CD4-positive, alpha-beta T cell treated with Interleukin-4 for 1 hour (primary cell): ENCODE measurements at places on chromosomes 7 and 10.

DNA sequence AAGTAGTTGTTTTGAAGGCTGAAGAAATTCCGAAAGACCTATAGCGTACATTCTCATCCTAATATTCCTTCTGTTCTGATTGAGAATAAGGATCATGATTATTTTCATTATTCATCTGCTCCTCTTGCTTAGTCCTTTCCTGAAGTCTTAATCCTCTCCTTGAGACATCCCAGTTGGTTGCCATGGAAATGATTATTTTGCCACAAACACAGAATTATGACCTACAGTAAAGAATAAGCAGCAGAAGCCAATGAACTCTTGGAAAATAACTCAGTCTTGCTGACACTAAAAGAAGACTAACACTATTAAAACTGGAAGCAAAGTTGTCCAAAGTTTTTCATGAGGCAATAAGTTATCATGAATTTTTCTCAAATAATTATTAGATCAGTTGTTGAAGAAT is 47.8 kb upstream of the JAZF1 start:
- DNase-seq = no peak

DNA sequence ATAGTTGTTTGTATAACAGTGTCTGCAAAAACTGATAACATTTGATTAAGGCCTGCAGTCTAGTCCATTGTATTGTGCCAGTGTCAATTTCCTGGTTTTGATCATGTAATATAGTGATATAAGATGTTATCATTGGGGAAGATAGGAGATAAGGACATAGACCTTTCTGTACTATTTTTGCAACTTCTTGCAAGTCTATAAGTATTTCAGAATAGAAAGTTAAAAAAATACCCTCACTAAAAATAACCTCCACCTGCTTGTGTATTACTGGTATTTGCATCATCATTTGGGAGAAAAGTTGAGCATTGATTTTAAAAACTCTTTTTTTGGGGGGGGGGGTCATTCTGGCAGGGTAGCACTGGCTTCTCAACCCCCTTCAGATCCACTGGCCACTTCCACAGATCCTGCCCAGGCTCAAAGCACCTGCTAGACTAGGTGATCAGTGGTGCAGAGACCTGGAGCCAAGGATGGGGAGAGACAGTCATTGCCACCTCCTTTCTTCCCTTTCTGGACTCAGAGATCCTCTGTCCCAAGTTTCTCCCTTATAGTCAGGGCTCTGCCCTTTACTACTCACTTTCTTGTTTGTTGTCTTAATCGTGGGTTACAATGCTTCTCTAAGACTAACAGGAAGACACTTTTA is 103.0 kb downstream of the RBM20 start:
- DNase-seq = no peak

GRCh38 chr7:22900101-22900500 is 77.5 kb upstream of the TOMM7 start:
- DNase-seq = no peak

DNA sequence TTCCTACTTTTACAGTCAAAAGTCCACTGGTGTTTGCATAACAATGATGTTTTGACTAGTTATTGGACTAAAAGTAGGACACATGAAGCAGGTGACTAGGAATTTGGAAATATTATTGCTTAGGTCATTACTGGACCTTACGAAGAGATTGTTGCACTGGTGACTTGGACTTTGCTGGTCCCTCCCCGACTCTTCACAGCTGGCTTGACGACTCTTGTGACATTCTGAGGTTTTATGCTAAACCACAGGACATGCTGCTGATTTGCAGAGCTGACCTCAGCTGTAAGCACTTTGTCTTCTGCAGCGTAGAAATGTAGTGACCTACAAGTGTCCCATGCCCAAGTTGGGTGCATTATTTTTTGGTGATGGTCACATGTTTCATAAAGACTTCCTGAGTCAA is 21.9 kb downstream of the PCBD1 start:
- DNase-seq = peak; percentile 29

GRCh38 chr7:21704359-21704758 is 161.5 kb downstream of the DNAH11 start:
- no peak for DNase-seq

DNA sequence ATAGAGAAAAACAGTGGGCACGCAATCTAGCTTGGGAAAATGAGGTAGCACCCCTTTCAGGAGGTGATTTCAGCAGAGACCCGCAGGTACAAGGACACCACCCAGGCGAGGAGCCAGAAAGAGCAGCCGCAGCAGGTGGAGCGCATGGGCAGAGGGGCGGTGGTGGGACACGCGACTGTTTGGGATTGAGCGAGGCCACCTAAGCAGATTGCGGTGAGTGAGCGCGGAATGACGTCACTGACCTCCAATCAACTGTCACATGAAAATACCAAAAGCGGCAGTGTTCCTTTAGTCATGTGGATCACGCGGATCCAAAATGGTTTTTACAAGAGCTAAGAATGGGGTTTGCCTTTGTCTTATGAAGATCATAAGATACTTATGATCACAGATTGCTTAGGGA is 40.2 kb upstream of the SLC26A3 start:
- no peak for DNase-seq

- DNase-seq = no peak
Measured at GRCh38 chr10:64365663-64366062, 844.5 kb downstream of the REEP3 start.

- DNase-seq = no peak
Measured at GRCh38 chr7:91837397-91838070, 43.0 kb downstream of the MTERF1 start.

- no peak for DNase-seq
Measured at GRCh38 chr10:14926061-14926470, 27.8 kb downstream of the DCLRE1C start.

- DNase-seq = no peak
Measured at GRCh38 chr7:148286150-148286549, 304.4 kb upstream of the C7orf33 start.

- no peak for DNase-seq
Measured at GRCh38 chr7:155797262-155798250, 14.7 kb downstream of the SHH start.

- DNase-seq = no peak
Measured at GRCh38 chr10:79354141-79354540, 6.9 kb downstream of the PPIF start.

DNA sequence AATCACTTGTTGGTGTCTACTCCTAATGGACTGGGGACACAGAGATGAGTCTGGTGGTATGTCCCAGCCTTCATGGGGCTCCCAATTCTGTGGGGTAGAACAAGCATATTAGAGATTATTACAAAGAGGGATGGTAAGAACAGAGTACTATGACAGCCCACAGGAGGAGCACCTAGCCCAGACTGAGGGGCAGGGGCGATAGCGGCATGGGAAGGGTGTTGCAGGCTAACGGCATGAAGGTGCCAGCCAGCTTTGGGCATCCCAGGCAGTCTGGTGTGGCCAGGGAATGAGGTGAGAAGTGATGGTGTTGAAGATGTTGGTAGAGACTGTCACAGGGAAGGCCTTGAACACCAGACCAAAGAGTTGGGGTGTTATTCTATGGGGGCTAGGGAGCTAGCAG is 280.0 kb downstream of the RPS24 start:
- DNase-seq = no peak

DNA sequence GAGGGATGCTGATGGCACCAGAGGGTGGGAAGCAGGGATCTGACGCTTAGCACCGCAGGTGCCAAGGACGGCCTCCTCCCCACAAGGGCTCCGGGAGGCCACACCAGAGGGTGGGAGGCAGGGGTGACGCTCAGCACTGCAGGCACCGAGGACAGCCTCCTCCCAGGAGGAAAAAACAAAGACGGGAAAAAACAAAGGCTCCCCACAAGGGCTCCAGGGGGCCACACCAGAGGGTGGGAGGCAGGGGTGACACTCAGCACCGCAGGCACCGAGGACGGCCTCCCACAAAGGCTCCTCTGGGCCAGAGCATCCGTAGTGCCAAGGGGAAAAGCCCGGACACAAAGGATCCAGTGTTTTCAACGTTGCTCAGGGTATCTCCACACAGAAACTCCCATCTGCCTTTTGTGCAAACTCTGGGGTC is 25.6 kb downstream of the DIP2C start:
- DNase-seq = no peak

- DNase-seq = no peak
Measured at GRCh38 chr7:130390486-130390885, 10.2 kb downstream of the CPA1 start.

DNA sequence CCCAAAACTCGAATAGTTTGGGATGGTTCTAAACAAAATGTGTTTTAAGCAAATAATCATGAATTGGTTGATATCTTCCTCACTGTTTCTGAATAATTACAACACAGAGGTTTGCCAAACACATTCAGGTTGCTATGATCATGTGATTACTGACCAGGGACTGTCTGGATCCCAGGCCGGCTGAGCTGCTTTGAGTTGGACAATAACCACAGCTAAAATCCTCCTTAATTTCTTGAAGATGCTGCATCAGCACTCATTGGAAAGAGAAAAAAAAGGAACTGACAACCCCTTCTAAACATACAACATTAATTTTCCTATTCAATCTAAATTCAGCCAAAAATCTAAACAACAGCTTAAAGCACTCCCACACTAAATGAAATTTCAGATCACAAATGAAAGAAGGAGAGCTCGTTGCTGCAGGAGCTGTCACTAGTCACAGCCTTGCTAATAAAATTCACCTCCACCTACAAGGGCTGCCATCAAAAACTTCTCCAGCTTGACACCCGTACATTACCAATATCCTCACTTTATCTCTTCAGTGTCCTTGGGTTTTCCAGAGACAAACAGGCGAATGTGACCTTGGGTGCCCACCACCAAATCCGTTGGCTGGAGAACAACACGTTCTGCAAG is 560.2 kb downstream of the KCNMA1 start:
- DNase-seq = no peak

DNA sequence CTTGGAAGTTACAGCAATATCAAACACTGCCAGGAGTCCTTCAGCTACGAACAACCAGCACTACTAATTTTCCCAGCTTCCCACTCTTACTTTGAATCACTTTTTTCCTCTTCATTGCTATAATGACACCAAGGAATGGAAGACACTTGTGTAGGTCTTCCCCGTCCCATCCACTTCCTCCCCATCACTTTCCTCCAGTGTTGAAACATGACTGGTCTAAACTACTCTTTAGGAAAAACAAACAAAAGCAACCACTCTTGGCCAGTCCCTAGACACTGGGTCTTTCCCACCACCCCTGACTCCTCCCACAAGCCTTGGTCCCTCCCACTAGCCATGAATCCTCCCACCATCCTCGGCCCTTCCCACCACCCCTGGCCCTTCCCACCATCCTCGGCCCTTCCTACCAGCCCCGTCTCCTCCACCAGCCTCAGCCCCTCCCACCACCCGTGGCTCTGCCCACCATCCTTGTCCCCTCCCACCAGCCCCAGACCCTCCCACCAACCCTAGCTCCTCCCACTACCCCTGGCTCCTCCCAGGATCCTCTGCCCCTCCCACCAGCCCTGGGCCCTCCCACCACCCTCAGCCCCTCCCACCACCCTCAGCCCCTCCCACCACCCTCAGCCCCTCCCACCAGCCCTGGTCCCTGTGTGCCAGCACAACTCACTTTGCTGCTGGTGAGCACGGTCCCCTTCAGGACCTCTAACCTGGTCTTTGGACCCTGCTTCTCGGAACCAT is 68.5 kb downstream of the CXCL12 start:
- peak; percentile 24 for DNase-seq

DNA sequence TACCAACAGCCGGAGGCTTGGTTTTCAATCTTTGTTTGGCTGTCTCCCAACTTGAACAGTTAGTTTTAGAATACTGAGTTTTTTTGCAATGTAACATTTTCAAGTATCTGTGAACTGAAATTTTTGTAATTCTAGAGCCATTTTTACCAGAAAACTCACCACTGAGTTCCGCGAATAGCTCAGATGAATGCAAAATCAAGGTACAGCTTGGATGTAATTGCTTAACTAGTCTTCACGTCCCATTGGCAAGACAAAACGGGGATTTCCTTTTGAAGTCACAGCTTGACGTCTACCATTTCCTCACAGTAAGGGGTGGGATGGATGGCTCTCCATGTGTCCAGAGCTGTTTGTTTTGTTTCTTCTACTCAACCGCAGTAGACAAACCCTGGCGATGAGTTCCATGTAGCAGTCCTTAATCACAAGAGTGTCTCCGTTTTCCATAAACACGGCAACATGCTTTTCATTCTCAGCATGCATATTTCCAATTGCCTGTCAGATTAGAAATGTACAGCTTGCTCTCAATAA is 55.8 kb upstream of the FGFR2 start:
- DNase-seq = no peak

DNA sequence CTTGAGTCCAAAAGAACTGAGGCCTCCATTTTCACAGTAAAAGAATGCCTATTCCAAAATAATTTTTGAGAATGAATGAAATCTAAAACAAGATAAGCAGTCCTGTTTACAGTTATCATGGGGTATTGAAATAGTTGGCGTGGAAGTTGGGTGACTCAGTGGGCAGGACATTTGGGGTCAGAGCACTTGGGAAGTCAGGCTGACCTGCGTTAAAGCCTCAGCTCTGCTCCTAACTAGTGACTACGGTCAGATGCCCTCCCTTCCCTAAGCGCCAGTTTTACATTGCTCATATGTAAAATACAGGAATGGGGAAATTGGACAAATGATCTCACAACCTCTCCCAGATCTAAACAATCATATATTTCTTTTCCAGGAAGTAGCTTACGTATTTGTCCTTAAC is 2.3 kb upstream of the PAPSS2 start:
- peak; percentile 7 for DNase-seq

GRCh38 chr10:113427236-113427735 is 125.6 kb upstream of the HABP2 start:
- no peak for DNase-seq

DNA sequence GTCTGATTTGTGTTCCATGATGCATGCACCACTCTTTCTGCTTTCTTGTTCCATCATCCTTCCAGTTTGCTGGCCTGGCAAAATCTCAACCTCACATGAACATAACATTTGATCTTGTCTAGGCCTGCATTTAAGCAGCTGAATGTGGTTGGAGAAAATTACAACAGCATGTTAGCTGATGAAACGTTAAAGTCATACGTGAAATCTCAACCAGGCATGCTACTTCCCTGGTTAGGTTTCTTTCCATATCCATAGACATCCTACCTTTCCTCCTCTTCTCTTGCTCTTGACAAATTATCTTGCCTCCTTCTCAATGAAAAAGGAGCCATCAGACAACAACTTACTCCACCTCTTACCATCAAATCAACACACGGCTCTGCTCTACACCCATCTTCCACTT is 153.6 kb downstream of the C1GALT1 start:
- DNase-seq = no peak

GRCh38 chr7:12909483-12909882 is 222.1 kb downstream of the ARL4A start:
- DNase-seq = no peak

DNA sequence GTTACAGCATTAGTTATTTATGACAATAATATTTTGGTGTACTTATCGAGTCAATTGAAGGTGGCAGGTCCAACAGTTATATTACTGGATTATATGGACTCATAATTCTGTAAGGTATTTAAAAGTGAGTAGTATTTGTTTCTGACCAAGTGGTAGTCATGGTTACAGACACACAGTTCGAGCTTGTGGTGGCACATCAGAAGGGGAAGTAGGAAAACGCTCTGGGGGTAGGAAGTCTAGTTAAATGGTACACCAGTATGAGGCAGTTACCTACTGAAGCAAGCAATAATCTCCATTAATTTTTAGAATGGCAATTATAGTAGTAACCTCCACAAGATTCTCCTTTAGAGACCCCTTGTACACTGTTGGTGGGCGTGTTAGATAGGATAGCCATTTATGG is 541.2 kb downstream of the ETV1 start:
- no peak for DNase-seq

GRCh38 chr10:70651661-70652060 is 20.6 kb upstream of the ADAMTS14 start:
- peak; percentile 7 for DNase-seq

GRCh38 chr7:140841166-140841715 is 83.5 kb downstream of the BRAF start:
- no peak for DNase-seq

- no peak for DNase-seq
Measured at GRCh38 chr7:106611911-106612310, 49.0 kb downstream of the CCDC71L start.
